NCI-H187 (cell line): ENCODE measurements at places on chromosomes 6 and 20.

DNA sequence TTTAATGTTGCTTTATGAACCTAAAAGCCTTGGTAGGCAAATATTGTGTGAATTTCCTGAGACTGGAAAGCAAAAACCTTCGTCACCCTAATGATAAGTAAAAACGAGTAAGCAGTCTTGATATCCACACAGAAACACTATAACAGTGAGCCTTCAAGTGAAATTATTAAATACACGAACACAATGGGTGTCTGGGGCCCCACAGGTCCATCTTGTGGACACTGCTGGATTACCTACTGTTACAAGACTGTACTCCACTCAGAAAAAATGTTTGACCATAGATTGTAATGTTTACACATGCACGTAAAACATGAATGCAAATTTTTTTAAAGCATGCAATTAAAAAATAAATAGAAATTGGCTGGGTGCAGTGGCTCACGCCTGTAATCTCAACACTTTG lies 466.9 kb downstream of the CD83 start:
- no peak for DNase-seq

- DNase-seq, result no peak
Observed at GRCh38 chr6:30263734-30264133, 50.5 kb upstream of the TRIM26 start.

- no peak for DNase-seq
Observed at GRCh38 chr20:36112112-36112511, 42.4 kb upstream of the EPB41L1 start.

GRCh38 chr6:11890849-11891248 lies 112.2 kb upstream of the ADTRP start:
- no peak for DNase-seq

GRCh38 chr6:72784581-72784980 lies 162.7 kb downstream of the KCNQ5 start:
- no peak for DNase-seq

GRCh38 chr20:5374171-5374570 lies 57.4 kb upstream of the PROKR2 start:
- no peak for DNase-seq

GRCh38 chr6:138231381-138231886 lies 13.1 kb upstream of the PBOV1 start:
- DNase-seq, result no peak

GRCh38 chr20:16411361-16411760 lies 161.9 kb downstream of the KIF16B start:
- no peak for DNase-seq

- DNase-seq, result no peak
Observed at GRCh38 chr6:16337295-16337975, 99.0 kb downstream of the GMPR start.

- DNase-seq, result no peak
Observed at GRCh38 chr6:136927292-136927691, 5.2 kb downstream of the SLC35D3 start.

GRCh38 chr6:111482188-111482958 lies 645 bp downstream of the REV3L start:
- DNase-seq, result no peak

- no peak for DNase-seq
Observed at GRCh38 chr6:99745651-99746050, 139.0 kb downstream of the PRDM13 start.

DNA sequence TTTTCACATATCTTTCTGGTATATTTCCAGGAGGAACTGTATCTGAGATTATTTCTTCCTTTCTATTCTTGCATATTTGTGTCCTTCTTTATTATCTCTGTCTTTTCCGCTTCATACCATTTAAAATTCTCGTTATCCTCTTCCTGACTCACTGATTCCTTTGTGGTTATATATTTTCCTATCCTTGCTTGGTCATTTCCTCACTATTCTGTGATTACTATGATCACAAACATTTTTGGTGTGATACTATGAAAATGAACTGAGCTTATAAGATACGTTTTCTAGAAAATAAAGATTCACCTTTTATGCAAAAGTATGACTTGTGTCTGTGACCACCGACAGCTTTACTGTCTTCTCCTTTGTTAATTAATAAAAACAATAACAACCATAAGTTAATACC lies 26.5 kb upstream of the MYCT1 start:
- DNase-seq, result no peak

- no peak for DNase-seq
Observed at GRCh38 chr6:11414176-11414963, 123.2 kb upstream of the TMEM170B start.

- DNase-seq, result no peak
Observed at GRCh38 chr6:46440141-46440540, 51.1 kb downstream of the RCAN2 start.

DNA sequence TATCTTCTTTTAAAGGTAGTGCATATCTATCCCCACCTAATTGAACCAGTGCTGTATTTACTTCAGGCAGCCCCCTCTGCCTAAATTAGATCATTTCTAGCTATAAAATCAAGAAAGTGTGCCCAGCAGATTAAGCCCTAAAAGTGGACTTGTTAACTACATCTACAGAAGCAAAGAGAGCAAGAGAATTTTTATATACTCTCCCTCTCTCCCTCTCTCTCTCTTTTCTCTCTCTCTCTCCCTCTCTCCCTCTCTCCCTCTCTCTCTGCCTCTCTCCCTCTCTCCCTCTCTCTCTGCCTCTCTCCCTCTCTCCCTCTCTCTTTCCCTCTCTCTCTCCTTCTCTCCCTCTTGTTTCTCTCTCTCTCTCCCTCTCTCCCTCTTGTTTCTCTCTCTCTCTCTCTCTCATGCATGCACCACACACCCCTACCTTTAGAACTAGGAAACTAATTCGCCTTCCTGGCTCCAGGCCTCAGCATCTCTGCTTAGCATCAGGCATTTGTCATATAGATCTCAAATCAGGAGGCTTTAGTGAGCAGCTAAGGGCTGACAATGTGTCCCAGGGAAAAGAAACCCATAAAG lies 71.4 kb downstream of the FOXA2 start:
- DNase-seq, result no peak

- DNase-seq, result no peak
Observed at GRCh38 chr20:46118481-46119020, 437 bp downstream of the CD40 start.
